KG1 (cell line): ENCODE measurements at places on chromosomes 13 and 19.

- peak; percentile 90 for DNase-seq
Observed at GRCh38 chr13:20773194-20774080, at the start of gene EEF1AKMT1. Gene EEF1AKMT1 (minus strand): TSS chr13:20773961. CDS start chr13:20757598, 16,363 bp downstream.

DNA sequence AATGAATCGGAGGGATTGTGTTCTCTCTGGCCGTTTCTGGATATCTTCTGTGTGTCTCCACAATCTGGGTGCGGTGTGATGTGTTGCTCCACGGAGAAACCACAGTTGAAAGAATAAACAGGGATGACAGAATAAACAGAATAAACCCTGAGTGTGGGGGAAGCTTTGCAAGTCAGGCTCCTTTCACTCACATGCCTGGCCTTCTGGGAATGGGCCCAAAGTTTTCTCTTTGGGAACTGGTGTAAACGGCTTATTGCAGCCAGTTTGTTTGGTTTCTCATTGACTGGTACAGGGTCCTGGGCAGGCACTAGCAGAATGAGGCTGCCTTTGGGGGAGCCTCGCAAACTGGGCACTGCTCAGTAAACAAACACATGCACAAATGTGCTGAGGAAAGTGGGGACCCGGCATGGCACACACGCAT is 324.7 kb downstream of the DLEU7 start:
- no peak for DNase-seq

GRCh38 chr19:1767464-1767933 is 14.2 kb downstream of the ONECUT3 start:
- DNase-seq = no peak

DNA sequence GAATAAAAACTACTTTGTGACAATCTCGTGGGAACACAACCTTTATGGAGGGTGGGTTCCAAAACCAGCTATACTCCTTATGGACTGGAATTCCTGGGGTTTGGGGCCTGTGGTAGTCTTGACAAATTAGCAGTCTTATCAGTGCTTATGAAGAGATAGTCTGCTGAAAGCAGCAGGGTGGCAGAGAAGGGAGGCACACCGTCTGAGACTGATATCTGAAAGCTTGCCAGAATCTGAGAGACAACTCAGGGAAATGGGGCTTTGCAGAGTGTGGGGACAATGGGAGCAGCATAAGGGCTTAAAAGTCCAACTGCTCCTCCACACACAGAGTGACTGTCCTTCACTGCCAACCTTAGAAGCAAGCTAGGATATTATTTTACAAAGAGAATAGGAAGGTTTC is 95.9 kb downstream of the UGGT2 start:
- DNase-seq = no peak

DNA sequence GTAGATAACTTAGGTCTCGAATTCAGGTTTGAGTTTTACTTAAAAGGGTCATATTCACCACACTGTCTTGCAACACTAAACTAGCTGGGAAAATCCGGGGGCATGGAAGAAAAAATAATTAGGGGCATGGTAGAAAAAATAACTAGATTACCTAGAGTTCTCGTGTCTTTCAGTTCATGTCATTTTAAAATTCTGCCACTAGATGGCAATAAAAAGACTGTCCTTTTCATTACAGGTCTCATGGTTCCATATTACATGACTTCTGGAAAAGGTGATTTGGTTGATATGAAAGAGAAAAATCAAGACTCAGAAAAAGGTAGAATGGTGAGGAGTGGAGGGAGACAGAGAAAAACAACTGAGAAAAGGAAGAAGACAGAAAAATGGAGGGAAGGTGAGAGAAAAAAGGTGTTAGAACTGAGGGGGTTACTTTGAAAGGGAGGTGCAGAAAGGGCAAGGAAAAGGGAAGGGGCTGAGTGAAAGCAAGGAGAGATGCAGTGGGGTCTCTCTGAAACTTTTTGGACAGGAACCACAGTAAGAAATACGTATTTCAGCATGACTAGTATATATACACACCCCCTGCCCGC is 299.0 kb downstream of the KLF12 start:
- peak; percentile 8 for DNase-seq

- DNase-seq = no peak
Observed at GRCh38 chr13:87052731-87053130, 618.4 kb upstream of the SLITRK5 start.

GRCh38 chr13:97873398-97873797 is 80.1 kb upstream of the IPO5 start:
- DNase-seq = no peak

DNA sequence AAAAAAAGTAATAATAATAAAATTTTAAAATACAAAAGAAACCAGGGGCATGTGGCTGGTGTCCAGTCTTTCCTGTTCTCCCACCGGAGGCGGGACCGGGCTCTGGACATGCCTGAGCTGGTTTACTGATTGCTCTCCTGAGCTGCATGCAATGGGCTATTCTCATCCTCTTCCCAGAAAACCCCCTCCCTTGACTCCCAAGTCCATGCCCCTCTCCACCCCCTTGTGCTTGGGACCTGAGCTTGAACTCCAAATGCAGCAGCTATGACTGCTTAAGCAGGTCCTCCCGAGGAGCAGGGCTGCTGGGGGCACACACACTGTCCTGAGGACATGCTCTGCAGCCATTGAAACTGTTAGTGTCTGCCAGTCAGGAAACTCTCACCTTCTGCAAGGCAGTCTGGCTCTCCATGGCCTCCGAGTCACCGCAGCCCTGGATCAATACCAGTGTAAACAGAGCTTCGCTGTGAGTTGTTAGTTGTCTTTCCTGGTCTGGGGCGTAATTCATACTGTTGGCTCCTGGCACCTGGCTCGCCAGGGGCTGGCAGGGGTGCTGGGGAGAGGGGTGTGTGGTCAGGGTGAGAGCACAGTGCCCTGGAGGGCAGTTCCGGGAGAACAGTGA is 41.6 kb upstream of the CHST8 start:
- DNase-seq = no peak

GRCh38 chr19:33679696-33680095 is 57.9 kb downstream of the CHST8 start:
- DNase-seq = no peak

GRCh38 chr13:52931131-52931530 is 82.7 kb upstream of the PCDH8 start:
- DNase-seq = no peak

DNA sequence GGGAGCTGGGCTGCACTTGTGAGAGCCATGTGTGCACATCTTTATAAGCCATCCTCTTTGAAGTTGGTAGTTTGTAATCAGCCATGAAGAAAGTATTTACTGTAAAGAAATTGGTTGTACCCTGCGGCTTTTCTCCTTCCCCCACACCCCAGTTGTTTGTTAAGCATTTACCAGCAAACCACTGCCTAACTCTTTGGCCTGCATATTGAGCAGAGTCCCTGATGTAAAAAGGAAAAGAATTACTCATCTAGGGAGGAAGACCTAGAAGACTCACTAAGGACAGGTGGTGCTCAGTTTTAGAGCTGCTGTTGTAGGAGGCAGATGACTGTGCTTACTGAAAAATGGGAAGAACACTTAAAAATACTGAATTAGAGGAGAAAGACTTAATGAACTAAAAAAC is 245.3 kb downstream of the PCCA start:
- DNase-seq = no peak

DNA sequence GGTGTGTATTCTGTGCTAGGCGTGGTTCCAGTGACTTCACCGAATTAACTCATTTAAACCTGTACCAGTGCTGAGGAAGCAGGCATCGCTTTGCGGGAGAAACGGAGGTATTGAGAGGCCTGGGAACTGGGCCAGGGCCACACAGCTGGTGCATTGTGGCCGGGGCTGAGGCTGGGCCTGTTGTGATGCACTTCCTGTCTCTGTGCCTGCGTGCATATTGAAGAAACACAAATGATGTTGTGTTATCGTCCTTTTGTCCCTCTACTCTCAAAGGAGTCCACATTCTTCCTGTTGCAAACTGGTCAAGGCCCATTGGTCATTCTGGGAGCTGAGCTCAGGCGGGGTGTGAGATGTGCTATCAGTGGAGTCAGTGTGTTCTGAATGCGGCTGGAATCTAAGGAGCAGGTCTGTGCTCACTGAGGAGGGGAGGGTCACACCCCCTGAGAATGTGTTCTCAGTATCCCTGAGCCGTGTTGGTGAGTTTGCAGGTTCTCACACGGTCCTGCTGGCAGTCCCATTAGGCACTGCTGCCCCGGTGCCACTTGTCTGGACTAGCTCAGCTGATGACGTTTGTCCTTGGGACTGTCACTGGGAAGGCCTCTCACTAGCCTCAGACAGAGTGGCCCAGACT is 62.1 kb downstream of the ARHGEF7 start:
- no peak for DNase-seq

GRCh38 chr13:53152057-53152421 is 123.4 kb downstream of the OLFM4 start:
- DNase-seq = no peak

DNA sequence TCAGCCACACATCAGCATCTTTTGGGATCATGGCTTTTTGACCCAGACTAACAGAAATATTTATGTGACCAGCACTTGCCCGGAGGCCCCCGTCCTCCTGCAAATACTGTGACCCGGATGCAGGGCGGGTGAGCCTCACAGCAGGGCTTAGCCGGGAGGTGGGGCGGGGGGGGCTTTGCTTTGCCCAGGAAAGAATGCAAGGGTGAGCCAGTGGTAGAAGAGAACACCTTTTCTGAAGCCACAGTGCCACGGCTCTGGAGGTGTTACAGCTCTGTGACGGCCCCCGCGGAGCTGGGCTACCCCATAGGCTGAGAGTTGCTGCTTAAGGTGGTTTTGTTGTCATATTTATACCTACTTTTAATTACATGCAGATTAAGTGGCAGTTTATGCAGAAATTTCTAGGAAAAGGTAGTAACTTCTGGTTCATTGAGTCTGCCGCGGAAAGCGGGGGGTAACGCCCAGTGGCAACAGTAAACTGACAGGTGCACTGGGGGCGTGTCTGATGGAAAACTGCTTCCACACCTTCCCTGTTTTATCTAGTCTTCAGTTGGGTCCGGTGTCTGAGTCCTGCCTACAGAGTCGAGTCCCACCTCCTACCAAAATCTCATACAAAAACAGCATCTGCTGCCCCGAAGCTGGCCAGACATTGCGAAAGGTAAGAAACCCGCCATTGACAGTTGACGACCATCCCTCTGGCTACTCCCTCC is 187.9 kb downstream of the TEX29 start:
- no peak for DNase-seq

GRCh38 chr19:20669263-20669662 is 7.9 kb upstream of the ZNF626 start:
- no peak for DNase-seq

- no peak for DNase-seq
Observed at GRCh38 chr13:53020764-53021335, 7.8 kb upstream of the OLFM4 start.

DNA sequence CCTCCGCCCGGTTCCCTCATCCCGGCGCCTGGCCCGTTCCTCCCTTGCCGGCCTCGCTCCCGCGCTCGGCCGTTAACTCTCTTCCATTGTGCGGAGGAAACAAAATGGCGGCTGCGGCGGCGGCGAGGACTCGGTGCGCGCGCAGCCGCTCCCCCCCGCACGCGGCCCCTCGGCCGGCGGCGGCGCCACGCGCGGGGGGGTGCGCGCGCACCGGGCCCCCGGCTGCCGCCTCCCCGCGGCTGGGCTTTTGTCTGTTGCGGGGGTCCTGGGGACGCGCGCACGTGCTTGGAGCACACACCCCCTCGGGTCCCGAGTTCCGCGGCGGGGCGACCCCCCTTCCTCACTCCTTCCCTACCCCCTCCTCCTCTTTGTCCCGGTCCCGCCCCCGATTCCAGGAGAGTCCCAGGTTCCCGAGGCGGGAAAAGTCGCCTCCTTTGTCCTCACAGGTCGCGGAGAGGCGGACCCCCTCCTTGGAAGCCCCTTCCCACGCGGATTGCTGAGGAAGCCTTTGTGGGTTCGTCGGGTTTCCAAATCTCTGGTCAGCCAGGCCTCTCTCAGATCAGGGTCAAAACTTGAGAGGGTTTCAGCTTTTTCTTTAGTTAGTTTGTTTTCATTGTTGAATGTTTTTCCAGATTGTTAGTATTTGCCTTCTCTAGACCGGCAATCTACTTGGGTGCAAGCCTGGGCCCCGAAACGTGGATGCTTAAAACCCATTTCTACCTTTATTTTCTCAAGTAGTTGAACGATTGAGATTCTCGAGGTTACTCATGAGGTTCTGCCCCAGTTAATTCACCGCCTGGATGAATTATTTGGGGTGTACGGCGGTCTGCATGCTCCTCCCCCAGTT is 687 bp downstream of the ILF3 start:
- DNase-seq = peak; percentile 22

GRCh38 chr13:76798037-76798436 is 88.2 kb downstream of the KCTD12 start:
- DNase-seq = no peak

DNA sequence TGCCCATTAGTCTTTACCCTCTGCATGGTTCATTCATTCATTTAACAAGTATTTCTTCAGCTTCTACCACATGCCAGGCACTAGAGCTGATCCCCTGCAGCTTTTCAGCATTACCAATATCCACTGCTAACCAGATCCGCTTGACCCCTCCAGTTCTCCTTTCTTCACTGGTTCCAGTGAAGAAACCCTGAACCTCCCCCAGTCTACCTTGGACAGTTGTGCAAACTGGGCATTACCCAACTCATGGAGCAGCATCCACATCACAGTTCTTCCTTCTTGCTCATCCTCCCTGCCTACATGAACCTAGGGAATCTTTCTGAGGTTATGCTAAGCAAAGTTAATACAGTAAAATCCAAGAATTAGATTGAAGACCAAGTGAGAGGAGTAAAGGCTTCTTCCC is 78.7 kb upstream of the SERP2 start:
- no peak for DNase-seq
